ENCODE measurements at places on chromosomes 16 and 17.

DNA sequence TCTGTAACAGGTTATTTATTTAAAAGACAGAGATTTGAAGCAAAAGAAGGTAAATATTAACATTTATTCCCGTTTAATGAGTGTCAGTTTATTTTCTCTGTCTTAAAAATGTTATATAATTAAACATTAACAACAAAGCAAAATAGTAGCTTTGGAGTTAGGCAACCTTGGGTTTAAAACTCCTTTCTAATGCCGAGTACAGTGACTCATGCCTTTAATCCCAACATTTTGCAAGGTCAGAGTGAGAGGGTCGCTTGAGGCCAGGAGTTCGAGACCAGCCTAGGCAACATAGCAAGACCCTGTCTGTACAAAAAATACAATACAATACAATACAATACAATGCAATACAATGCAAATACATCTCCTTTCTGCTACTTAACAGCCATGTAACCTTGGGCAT, 128.7 kb downstream of the CHD9 start:
- peak; percentile 59 for DNase-seq

DNA sequence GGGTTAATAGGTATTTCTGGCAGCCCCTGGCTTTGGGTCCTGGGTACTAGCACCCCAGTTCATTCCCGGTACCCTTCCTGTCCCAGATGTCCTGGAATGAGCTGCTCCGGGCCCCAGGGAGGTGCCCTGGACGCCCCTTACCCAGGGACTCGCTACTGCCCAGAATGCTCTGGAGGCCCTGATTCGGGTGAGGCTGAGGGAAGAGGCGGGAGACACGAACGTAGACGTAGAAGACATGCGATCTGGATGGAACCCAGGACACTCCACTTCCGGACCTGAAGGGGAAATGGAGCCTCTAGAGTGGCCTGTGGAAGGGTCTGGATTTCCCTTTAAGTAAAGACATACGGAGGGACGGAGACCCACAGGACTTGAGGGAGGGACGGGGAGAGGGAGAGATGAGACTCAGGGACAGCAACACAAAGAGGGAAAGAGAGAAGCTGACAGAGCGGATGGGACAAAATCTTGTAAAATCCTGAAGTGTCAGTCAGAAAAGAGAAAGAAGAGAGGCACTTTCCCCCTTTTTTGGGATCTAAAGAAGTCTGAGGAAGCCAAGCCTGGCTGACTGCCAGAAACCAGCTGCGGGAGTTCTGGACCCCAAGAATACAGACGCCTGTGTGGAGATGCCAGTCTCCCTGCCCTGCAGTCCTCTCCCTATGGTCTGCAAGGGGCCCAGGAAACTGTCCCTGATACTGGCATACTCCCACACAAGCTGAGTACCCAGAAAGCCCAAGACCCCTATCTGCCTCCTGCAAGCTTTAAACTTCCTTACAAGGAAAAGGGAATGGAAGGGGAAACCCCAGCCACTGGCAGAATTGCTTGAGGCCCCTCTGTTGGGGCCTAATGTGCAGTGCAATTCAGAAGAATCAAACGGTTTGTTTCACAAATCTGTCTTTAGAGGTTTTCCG, 1.0 kb upstream of the HOXB13 start:
- DNase-seq = no peak

DNA sequence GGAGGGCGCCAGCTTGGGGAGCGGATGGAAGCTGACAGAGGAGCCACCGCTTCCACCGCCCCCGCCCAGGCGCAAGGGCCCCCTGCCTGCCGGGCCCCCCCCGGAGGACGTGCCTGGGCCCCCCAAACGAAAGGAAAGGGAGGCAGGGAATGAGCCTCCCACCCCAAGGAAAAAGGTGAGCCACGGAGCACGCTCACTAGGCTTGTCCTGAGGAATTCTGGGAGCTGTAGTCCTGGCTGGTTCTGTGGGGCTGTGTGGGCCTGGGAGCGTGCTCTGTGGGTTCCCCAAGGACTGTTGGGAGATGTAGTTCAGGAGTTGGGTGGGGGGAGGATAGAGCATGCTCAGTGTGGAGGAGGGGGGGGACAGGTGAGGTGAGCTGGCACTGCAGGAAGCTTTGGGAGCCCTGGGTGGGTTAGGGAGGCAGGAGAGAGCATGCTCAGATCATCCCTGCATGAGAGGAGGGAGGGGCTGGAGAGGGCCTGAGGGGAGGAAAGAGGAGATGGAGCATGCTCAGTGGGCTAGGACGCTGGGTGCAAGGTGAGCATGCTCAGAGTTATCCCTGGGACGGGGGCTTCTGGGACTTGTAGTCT, 4.5 kb downstream of the FBXL19 start:
- peak; percentile 66 for DNase-seq

GRCh38 chr16:49800876-49801275, 55.0 kb downstream of the ZNF423 start:
- DNase-seq = no peak

GRCh38 chr17:58699771-58700170, 7.4 kb downstream of the RAD51C start:
- DNase-seq = no peak
